ENCODE measurements at places on chromosomes 6 and 20.

GRCh38 chr6:154494592-154495311 lies 15.7 kb downstream of the CNKSR3 start:
- no peak for DNase-seq

DNA sequence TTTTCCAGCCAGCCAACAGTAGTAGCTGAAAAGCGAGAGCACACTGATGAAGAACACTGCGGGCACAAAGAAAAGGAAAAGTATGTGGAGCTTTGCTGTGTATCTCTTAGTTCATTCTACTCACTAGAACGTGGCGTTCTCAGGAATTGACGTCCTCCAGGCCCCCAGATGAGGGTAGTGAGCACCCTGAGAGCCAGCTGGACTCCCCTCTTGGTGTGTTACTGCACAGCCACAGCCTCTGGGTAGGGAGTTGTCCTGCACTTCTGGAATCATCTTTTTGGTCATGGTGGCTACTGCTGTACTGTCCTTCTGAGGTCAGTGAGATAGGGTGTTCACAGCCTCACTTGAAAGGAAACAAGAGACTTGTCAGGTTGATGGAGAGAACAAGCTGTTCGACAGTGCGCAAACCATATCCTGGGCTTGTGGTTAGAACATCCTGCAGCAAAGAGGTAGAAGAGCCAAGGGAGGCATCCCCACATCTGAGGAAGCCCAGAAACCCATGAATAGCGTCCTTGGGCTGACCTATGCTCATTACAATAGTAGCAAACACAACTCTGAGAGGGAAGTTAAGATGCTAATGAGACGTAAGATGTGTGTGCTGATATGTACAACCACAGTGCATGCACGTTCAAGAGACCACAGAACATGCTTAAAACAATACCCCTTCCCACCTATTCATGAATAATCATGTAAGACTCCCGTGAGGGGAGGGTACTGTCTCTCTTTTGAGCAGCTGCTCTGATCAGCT lies 14.6 kb upstream of the HLA-F start:
- DNase-seq = no peak

DNA sequence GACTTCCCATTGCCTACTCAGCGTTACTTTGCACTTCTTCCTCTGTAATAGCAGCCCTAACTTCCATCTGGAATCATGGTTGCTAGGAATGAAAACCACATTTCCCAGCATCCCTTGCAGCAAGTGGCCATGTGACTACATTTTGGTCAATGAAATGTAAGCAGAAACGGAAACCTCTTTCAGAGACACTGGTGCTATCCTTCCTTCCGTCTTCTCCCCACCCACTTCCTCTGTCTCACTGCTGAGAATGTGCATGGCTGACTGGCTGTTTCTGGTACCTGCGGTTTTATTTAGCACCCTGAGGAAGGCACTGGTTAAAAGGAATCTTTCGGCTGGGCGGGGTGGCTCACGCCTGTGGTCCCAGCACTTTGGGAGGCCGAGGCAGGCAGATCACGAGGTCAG lies 107.4 kb downstream of the SCML4 start:
- peak; percentile 47 for DNase-seq

GRCh38 chr20:48604936-48605335 lies 222.9 kb downstream of the PREX1 start:
- DNase-seq = no peak

DNA sequence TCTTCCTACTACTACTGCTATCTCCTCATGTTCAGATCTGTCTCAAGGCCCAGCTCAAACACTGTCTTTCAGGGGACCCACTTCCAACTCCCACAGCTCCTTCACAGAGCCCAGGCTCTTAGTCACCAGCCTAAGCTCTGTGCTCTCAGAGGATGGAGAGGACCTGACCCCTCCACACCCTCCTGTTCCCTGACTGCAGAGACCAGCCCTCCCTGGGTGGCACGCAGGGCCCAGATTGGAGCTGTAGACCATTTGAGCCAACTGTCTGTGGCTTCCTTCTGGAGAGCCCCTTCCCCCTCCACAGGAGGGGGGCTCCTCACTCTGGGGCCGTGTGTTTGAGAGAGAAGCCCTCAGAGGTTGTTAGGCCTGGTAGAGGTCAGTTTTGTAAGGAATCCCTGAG lies 9.8 kb downstream of the SNPH start:
- DNase-seq = no peak

- DNase-seq = peak; percentile 38
Measured at GRCh38 chr20:50380697-50381040, 129.5 kb upstream of the PTPN1 start.

- no peak for DNase-seq
Measured at GRCh38 chr6:36515844-36516243, 31.4 kb downstream of the STK38 start.

DNA sequence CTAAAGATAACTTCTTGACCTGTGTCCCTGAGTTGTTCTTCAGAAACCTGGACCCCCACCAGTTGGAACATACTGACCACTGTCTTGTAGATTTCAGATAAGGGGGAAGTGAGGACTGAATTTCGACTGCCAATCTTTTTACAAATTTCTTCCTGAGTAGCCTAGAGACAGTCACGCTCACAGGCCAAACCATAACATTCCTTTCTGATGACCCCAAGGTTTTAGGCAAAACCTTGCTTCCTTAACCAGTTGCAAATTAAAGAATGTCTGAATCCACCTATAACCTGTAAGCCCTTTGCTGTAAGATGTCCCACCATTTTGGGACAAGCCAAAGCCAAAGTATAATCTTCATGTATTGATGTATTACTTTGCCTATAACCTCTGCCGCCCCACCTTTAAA lies 306.9 kb downstream of the LRFN2 start:
- no peak for DNase-seq

DNA sequence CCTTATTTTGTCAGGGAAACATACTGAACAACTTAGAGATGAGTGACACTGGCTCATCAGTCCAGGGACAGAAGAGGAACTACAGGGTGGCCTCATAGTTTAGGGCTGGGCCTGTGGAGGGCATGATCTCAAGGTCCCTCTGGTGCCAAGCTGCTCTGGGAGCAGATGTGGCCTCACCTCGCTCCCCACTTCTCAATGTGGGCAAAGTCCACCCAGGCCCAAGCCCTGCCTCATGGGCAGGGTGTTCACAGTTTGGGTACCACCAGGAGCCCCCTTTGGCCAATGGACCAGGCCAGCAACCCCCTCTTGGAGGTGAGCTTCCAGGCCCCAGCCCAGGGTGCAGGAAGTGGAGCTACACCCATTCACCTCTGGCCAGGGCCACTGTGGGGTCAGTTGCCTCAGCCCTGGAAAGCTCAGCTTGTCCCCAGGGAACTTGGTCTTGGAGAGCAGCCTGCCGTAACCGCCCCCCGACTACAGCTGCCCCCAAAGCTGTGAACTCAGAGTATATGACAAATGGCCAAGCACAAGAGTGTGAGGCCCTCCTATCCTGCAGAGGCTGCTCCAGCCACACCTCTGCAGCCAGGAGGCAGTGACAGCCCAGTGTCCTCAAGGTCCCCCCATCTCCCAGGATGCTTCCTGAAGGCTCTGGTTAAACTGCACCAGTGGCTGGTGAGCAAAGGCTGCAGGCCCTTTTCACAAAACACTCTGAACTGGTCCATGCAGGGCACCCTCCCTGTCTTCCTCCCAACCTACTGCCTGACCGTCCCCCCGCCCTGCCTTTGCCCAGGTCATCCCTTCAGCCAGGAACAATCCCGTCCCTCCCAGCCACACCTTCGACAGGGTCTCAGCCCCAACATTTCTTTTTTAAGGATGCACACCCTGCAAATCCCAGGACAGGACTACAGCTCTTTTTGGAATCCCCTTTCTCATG lies 3.6 kb downstream of the ADISSP start:
- no peak for DNase-seq

GRCh38 chr6:53741034-53741823 lies 53.6 kb upstream of the LRRC1 start:
- DNase-seq = no peak

GRCh38 chr6:28898710-28898965 lies 25.1 kb downstream of the TRIM27 start:
- DNase-seq = no peak

- no peak for DNase-seq
Measured at GRCh38 chr6:7150381-7151064, 42.8 kb downstream of the RREB1 start.

GRCh38 chr6:166341977-166342348 lies 382 bp downstream of the SFT2D1 start:
- DNase-seq = no peak
